ENCODE measurements at places on chromosomes 16 and 17. TPM values are rescaled to one million over a fixed set of nuclear protein-coding genes. Genes with fewer than 3 reads are reported as not detected.

ADAT1 gene
- total RNA-seq, result 35.5 TPM

DNA sequence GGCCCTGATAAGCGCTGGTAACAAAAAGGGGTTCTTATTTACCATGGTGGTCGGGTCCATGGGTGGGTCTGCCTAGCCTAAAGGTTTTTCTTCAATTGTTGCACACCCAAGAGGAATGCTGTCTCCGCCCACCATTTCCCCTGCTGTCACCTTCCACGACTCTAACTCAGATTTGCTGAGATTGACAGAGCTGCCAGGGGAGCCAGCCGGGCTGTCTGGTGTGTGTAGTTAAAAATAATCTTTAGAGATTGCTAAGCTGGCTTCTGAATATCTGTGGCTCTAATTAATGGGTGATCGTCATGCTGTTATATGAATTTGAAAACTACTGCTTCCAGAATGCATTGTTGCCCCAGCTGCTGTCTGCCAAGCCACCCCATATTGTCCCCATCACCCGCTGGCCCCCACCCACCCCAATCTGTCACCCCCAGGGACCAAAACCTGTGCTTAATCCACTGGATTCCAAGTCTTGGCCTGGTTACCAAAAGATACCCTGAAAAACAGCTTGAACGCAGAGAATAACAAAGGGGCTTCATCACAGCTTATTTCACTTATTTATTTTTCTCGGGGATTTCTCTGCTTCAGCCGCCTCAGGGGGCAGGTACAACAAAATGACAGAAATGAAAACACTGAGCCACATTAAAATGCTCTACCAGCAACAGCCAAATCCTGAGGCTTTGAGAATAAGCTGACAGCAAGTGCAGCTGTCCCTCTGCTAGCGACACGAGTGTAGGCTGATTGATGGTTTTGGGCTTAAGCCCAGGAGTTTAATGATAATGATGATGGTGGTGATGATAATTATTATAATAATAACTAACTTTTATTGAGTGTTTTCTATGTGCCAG, 46.1 kb upstream of the NLK start:
- DNase-seq, result no peak

- no peak for DNase-seq
Observed at GRCh38 chr17:57455063-57455914, 199.0 kb downstream of the MSI2 start.

DNA sequence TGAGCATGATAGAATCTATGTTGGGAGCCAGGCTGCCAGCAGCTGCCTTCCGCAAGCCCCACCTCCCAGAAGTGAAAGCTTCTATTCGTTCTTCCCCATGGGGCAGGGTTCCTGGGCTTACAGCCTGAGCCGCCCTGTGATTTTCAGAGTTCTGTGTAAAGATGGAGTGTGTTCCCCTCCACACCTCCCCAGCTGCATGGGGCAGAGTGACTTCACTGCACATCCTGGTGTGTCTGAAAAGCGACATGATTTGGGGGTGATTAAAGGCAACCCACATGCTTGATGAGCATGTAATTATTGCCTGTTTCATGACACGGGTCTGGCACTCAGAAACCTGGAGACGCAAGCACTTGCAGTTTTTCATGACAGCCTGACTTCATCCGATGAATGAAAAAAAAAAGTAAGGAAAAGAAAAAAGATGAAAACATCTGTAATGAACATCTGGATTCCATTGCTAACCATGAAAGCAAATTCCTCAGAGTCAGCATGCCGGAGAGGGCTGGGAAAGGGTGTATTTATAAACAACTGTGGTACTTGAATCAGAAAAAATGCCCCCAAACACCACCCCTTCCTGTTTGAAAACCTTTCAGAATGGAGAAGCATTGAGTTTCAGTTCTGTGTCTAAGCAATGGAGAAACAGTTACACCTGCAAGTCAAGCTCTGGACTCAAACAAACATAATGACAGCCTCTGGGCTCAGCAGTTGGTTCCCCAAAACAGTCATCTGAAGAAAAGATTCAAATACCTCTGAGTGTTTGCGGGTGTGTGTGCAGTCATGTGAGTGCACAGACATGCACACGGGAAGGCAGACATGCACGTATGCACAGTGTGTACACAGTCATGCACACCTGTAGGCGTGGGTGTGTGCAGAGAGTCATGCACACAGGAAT, 266.0 kb downstream of the ENGASE start:
- no peak for DNase-seq
